K562 (cell line): ENCODE measurements at places on chromosomes 12 and 14. TPM values are rescaled to one million over a fixed set of nuclear protein-coding genes. Genes with fewer than 3 reads are reported as not detected.

- peak; percentile 87 for DNase-seq
- H3K36me3 ChIP-seq = peaks cover 59% of the 10 kb centered on the region
- no peaks in the 10 kb centered on the region for H3K27me3 ChIP-seq
- H3K4me3 ChIP-seq = peak overlapping the region; percentile 94
These were observed 4.4 kb downstream of the KMT2D start for GRCh38 chr12:49055978-49056754.

DNA sequence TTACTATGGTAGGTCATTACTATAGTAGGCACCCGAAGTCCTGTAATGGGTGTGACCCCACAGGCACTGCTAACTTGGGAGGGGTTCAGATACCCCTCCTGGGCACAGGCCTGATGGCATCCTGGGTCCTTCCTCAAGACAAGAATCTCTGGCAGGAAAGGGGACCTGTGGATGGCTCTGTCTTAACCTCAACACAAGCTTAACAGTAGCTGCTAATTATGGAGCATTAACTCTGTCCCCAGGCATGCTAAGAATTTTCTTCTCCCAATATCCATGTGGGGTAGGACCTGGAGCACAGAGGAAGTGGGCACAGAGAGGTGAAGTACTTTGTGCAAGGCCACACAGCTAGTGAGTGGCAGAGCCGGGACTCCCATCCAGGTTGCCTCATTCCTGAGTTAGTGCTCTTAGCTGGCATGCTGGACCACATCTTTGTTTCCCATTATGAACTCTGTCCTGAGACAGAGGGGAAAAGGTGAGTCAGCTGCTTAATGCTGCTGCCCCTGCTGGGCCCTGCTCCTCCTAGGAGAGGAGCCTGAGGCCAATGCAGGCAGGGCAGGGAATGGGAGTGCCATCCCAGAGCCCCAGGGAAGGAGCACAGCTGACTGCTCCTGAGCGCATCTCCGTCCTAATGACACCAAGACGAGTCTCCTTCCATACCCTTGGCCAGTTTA, 32.1 kb downstream of the GALNT16 start:
- no peak overlapping the region for H3K27ac ChIP-seq
- H3K4me3 ChIP-seq = no peak overlapping the region
- no peaks in the 10 kb centered on the region for H3K4me1 ChIP-seq
- H3K36me3 ChIP-seq = no peaks in the 10 kb centered on the region

GRCh38 chr12:106001837-106002218, 136.9 kb downstream of the NUAK1 start:
- H3K4me3 ChIP-seq = no peak overlapping the region
- H3K36me3 ChIP-seq = no peaks in the 10 kb centered on the region
- no peak overlapping the region for H3K27ac ChIP-seq
- H3K4me1 ChIP-seq = no peaks in the 10 kb centered on the region
- DNase-seq = no peak

NANOG gene
- 0.04 and 0.38 TPM in 2 replicates for total RNA-seq

PLA2G1B gene
- total RNA-seq = 1.4 and 1.8 TPM in 2 replicates

CEBPE gene
- total RNA-seq = 0.13 and 0.16 TPM in 2 replicates

GPRC5D gene
- total RNA-seq = not detected in 2 replicates
